ENCODE measurements at places on chromosomes 7 and 10.

- DNase-seq: no peak
Observed at GRCh38 chr7:146961617-146962016, 845.0 kb downstream of the CNTNAP2 start.

GRCh38 chr7:28179120-28180030 is 1.2 kb downstream of the JAZF1 start:
- DNase-seq: peak; percentile 47

DNA sequence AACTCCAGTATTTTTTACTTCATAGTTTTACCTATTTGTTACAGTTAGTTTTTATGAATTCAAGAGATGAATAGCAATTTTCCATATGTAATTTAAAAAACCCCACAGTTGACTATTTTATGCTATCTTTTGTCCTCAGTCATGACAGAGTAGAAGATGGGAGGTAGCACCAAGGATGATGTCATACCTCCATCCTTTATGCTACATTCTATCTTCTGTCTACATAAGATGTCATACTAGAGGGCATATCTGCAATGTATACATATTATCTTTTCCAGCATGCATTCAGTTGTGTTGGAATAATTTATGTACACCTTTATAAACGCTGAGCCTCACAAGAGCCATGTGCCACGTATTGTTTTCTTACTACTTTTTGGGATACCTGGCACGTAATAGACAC is 184.2 kb downstream of the CFTR start:
- no peak for DNase-seq

DNA sequence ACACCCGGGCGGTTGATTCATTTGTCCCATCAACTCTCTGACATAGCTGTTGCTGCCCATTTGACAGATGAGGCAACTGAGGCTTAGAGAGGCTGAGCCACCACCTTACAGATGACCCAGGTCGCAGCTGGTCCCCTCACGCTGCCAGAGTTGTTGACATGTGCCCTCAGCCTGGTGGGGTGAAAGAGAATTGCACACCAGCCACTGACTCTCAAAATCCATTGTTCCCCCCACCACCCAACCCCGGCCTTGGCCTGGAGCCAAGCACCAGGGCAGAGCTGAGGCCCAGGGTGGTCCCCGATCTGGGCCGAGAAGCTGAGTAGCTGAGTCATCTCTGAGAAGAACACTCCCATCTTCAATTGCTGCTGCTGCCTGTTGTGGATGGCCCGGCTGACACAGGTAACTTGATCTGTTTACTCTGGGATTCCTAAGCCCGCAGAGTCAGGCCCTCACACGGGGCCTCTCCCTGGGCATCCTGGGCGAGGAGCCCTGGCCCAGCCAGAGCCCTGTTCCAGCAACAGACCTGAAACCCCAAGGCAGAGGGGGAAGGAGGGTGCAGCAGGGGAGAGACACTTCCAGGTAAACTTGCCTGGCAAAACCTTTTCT is 27.5 kb downstream of the PVRIG start:
- DNase-seq: no peak

GRCh38 chr7:45028138-45028919 is 28.3 kb downstream of the CCM2 start:
- no peak for DNase-seq

GRCh38 chr7:24578052-24578451 is 4.8 kb downstream of the PALS2 start:
- no peak for DNase-seq

DNA sequence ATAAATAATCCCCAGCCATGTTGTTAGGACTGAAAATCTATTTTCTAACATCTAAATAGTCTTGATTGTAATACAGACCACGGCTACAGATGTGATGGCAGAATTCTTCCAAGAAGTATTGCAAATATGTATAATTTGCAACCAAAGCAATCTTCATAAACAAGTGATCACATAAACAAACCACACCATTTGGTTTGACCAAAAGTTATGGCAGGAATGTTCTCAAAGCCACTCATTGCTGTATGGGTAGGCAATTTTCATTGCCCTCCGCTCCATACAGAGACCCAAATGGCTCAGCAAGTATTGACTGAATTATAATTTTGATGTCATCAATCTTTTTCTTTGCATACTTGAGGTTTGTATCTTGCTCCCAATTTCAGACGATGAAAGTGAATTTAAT is 19.0 kb upstream of the RHOBTB1 start:
- no peak for DNase-seq

GRCh38 chr7:49639808-49640207 is 133.6 kb upstream of the VWC2 start:
- no peak for DNase-seq

- no peak for DNase-seq
Observed at GRCh38 chr7:94907026-94907810, at the start of gene PPP1R9A. TSS of gene PPP1R9A (plus strand) at chr7:94907594. CDS start at chr7:94910114, 2,520 bp downstream.

DNA sequence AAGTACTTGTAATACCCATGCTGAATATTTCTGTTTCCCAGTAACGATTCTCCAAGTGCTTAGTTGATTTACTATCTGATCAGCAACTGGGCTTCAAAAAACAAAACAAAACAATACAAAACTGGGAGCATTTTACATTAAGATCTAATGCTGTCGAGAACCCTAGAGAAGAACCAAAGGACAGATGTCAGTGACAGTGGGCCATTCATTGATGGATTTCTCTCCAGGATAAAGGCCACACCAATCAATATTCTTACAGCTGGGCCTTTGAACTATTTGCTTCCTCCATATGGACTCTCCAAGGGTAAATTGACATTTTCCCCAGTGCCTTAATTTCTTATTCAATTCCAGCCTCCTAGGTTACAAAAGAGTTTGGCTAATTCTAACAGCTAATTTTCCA is 217.5 kb downstream of the ADAM12 start:
- DNase-seq: no peak

GRCh38 chr10:44845361-44846175 is 65.6 kb upstream of the TMEM72 start:
- DNase-seq: no peak

- no peak for DNase-seq
Observed at GRCh38 chr7:48085433-48085791, 3.7 kb upstream of the UPP1 start.

GRCh38 chr7:77954773-77955555 is 156.4 kb downstream of the PHTF2 start:
- no peak for DNase-seq

DNA sequence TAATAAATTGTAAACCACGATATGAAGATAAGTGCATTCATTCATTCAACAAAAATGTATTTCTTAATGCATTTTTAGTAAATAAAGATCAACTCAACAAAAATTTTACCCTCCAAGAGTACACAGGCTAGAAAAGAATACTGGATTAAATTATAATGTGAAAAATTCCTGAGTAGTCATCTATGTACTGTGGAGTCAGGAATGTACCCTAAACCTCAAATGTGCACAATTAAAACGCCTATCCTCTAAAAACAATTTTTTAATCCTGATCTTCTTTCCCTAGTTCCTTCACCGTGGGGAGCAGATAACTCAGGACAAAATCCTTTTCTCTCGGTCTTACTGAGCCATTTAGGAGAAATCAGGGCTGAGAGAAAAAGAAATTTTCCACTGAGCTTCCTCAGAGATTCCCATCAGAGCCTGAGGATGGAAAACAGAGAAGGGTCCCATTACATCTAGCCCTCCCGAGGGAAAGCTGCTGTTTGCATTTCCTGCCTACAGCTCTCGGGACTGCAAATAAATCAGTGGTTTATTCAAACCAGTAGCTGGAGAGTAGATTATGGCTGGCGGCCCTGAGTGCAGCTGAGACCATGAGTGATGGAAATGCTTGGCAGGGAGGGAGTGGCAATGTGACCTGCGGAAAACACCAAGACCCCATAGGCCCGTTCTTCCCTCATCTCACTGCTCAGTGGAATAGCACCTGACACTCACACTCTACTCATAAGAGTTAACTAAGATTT is 7.4 kb downstream of the TAS2R40 start:
- no peak for DNase-seq

DNA sequence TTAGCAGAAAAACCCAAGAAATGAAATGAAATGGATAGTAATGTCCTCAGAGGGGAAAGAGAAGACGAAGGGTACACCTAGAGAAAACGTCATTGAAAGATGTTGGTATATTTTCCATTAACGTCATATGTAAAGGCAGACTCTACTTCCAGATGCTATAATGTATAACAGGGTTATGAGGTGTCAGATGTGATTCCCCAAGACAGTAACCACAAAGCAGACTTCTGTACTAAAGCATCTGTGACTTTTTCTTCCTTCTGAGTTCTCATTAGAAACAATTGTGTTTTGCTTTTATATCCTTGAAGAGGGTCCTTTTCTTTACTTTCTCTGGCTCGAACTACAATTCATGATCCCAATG is 37.4 kb downstream of the LRRC72 start:
- no peak for DNase-seq

Measured in stimulated activated CD8-positive, alpha-beta memory T cell treated with anti-CD3 and anti-CD28 coated beads, Interleukin-12 subunit alpha, Interleukin-12 subunit beta, amount 100 ng/mL, for 1 hour (primary cell).